ENCODE measurements at places on chromosomes 6 and 20.

- DNase-seq: no peak
Measured at GRCh38 chr6:52495922-52496321, 75.8 kb downstream of the EFHC1 start.

DNA sequence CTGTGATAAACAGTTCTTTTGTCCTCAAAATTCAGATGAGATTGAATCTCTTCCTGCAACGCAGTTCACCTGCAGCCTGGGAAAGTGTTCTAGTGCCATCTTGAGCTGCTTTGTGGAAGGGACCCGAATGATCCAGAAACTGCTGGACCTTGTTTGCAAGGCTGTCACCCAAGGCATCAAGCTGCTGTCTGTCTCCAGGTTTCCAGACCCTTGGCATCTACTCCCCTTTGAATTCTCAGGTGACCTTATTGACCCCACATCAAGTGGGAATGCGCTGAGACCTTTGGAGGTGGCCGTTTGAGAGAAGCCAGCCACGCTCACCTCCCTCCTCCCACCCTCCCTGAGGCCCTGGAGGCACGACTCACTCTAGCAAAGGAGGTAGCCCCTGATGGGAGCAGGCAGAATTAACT is 112.5 kb downstream of the EDN3 start:
- no peak for DNase-seq

DNA sequence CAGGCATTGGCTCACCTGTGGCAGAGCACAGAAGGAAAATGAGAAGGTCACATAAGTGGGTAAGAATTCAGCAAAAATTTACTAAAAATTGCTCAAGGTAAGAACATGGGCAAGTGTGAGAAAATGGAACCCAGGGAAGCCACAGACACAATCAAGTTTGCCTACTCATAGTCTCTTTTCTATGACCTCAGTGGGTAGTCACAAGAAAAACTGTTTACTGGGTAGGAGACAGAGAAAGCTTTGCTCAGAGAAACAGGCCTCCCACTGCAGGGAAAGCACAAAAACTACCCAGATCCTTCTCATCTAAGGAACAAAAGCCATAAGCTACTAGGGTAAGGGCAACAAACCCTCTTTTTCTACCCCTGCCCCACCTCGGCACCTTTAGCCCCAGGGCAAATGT is 35.2 kb downstream of the FAM184A start:
- no peak for DNase-seq

DNA sequence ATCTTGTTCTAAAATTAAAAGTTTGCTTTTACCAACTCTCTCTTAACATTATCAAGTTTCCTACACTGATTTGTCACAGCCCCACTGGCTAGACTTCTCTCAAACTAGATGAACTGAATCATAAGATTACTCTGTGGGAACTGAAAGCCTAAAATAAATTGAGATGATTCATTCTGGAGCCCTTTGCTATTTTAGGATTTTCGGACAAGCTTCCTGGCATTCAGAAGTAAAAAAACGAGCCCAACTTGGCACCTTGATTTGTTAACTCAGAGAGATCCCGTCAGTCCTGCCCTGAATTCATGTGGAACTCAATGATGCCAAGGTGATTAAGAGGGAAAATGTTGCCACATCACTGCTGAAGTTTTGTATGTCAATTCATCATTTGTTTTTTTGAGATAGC is 122.0 kb upstream of the NRSN1 start:
- DNase-seq: no peak
